Right hindlimb (tissue), 1 donor: ENCODE measurements at places on chromosomes 4 and X.

- DNase-seq = no peak
These were observed 55.3 kb downstream of the FANCB start for GRCh38 chrX:14817571-14817970.

- DNase-seq = no peak
These were observed 63.2 kb upstream of the CT83 start for GRCh38 chrX:116526010-116526409.

GRCh38 chrX:44267116-44267515 lies 76.4 kb downstream of the EFHC2 start:
- DNase-seq = no peak

DNA sequence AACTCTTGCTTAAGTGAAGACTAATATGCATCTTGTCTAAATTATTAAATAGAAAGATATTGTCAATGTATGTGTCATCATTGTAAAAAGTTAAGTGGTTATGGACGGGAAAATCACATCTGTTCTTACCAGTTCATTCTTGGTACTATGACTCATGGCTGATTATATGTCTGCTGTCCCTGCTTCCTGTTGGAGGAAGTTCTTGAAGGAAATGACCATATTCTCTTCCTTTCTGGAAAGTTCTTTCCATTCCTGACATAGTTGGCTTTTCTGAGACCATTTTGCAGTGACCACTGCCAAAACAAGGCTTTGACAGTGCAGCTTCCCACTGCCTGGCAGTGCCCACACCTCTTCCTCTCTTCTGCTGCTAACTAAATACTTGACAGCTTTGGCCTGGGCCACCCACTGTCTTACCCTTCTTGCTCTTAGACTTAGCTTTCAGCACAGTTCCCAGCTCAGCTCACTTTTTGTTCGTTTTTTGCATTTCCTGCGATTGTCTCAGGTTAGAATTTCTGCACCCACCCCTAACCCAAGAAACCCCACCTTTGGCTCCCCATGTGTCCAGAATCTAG lies 13.2 kb upstream of the CLDN24 start:
- DNase-seq = no peak

DNA sequence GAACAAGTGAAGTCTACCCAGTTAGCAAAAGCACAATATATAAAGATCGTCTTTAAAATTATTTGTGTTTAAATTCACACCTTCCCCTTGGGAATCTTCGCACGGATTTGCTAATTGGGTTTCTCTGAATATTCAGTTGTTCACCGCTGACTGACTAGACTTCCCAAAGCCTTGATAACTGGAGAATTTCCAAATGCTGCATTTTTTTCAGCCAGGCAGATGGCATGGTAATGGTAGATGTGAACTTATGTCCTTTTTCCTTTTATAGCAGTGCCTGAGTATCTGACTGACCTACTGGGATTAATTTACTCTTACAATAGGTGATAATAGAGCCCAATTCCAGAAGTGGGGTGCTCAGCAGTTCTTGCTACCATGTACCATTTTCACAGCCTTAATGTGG lies 548.1 kb downstream of the PACRGL start:
- DNase-seq = no peak

DNA sequence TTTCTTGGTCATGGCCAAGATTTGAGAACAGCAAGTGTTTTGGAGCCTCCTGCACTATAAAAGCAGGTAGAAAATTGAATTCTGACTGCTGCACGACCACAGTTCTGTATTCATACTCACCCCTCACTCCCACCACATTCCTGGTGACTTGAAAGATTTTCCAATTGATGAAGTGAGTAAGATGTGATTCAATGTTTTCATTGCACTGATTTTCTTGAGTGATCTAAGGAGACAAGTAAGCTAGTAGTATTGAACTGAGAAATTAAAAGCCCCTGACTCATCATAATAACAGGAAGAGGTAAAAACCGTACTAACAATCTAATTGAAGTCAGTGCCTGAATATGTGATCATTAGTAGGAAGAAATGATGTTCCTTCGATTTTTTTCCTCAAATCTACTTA lies 6.1 kb upstream of the SEC24D start:
- DNase-seq = no peak

- DNase-seq = no peak
These were observed 197.8 kb downstream of the MAB21L2 start for GRCh38 chr4:150779707-150780106.

DNA sequence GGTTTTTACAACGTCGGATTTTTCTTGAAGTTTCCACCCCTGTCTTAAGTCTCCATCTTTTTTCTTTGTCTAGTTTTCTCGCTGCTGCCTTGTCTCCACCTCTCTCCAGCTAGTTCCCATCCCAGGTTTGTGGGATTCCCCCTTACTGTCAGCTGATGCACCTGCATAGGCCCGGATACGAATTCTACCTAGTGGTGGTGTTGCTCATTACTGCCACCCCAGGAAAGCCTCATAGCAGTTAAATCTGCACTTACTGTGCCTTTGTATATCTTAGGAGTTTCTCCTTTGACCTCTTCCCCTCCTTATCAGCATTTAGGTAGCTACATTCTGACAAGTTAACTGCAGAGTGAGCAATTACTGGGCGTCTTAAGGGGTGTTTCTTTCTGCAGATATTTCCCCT lies 1693.1 kb upstream of the TENM3 start:
- no peak for DNase-seq

- DNase-seq = peak; percentile 74
These were observed 499.5 kb downstream of the ANKRD50 start for GRCh38 chr4:124212815-124213630.

DNA sequence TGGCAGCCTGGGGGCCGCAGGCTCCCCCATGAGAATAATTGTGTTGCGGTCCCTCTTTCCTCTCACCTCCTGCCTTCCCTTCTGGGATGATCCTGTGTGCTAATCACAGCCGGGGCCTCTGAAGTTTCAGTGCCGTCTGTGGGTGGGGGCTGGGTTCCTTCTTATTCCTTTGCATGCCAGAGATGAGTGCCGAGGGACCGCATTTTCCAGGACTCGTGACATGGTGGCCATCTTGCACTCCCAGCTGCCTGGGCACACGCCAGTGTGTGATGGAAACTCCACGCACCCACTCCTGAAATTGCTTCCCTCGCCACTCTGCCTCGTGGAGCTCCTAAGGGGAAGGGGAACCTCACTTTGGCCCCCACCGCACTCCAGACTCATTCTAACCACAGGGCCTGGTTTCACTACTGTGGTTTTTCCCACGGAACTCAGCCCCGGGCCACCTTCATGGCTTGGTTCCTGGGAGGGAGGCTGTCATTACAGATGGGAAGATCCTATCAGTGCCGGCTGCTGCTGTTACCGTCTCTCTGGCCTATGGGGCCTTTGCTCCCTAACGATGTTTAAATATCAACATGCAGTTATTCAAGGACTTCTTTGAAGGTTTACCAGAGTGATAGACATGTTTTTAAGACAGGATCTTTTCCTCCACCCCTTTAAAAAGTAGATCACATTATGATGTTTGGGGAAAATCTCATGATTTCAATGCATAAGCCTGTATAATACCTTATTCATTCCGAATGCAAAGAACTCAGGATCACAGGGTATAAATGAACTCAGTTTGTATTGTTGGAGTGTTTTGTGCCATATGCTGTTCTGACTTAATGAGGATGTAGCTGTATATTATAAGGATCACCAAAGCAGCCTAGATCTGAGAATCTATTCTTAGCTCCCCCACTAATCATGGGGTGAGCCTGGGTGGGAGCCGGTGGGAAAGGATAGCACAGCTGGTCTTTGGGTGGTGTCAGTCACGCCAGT lies 89.6 kb downstream of the SORCS2 start:
- DNase-seq = no peak

- no peak for DNase-seq
These were observed 33.4 kb downstream of the AKAP4 start for GRCh38 chrX:50167366-50167765.

- no peak for DNase-seq
These were observed 101.2 kb downstream of the ZNF674 start for GRCh38 chrX:46444011-46444410.

DNA sequence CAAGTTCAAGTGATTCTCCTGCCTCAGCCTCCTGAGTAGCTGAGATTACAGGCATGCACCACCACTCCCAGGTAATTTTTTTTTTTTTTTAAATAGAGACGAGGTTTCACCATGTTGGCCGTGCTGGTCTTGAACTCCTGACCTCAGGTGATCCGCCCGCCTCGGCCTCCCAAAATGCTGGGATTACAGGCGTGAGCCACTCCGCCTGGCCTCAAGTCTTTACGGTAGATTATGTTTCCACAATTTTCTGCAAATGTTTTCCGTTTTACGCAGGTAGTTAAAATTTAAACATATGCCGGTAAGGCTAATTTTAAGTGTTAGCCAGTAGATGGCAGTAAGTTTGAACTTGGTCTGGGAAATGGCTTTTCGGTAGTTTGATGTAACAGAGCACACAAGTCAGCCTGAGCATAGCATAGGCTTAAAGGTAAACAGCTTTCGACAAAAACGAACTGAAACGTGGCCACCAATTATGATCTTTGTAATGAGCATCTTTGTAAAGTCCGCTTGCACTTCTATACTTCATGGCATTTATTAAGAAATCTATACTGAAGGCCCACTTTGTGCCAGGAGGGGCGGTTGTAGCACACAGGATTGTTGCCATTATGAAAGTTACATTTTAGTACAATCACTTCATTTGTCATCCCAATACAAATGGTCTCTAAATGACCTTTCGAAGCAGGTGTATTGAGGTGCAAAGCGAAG lies 31.1 kb downstream of the CCKAR start:
- DNase-seq = no peak

DNA sequence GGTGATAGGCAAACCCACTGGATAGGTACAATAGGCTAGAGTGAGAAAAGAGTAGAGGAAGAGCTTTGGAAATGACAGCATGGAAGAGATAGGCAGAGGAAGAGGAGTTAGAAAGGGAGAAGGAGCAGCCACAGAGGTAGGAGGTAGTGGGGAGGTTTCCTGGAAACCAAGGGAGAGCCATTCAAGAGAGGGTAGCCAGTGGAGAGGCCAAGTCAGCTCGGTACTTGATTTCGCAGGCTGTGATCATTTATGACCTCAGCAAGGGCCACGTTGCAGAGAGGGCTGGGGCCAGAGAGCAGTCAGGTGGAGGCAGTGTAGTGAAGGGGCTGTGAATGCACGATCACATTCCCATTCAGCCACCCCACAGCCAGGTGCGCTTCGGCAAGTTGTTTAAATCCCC lies 76.0 kb downstream of the TMEM131L start:
- DNase-seq = no peak

GRCh38 chr4:101187841-101188240 lies 159.5 kb downstream of the PPP3CA start:
- DNase-seq = no peak
